ENCODE measurements at places on chromosomes 3 and 15.

DNA sequence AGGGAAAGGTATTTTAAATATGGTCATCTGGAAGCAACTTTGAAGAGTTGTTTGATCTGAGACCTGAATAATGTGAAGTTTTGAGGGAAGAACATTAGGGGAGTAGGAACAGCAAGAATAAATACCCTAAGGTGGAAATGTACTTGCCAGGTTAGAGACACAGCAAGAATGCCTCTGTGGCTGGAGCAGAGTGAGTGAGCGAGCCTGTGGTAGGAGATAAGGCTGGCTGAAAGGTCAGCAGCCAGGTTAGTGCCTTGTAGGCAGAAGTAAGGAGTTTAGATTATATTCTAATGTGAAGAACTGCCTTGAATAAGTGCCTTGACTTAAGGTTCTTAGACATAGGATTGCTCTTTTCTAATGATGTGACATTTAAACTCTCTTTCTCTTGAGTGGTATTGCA, 18.3 kb downstream of the LRRC49 start:
- no peak for DNase-seq

DNA sequence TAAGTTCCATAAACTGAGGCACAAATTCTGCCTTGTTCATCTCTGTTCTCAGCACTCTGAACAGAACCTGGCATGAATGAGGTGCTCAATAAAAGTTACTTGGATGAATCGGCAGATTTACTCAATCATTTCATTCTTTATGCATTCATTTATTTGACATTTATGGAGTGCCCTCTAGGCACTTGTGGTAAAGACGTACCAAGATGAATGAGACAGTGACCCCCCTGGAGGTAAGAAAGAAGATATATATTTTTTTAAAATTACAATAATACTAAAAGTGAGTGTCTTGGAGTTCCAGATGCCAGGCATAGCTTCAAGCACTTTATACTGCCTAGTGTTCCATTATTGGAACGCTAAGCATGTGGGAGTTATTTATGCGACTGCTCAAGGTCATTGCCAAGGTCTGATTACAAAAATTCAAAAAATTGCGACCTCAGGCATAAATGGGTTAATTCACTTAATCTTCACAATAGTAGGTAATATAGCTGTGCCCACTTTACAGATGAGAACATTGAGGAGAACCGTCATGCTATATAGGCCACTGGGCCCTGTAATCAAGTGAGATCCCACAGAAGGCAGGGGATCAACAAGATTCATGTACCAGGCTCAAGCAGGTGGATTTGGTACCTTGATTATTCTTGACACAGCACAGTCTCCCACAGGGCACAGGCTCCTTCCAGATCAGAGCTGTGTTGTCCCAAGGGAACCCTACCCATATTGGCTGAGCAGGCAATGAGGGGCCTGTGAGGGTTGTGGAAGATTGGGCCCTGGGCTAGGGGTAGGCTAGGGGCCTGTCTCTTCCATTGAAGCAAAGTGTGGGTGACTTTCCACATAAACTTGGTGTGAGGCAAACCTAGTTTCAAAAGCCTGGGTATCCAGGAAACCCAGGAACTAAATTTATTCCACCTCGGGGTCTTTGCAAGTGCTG, 10.7 kb downstream of the XIRP1 start:
- DNase-seq: no peak

- no peak for DNase-seq
These were observed 21.2 kb downstream of the STARD5 start for GRCh38 chr15:81302701-81303109.

- no peak for DNase-seq
These were observed 45.2 kb downstream of the GASK1A start for GRCh38 chr3:43024181-43024885.

GRCh38 chr3:98799479-98799878, 36.3 kb downstream of the ST3GAL6 start:
- no peak for DNase-seq

GRCh38 chr15:39581793-39582285, 960 bp downstream of the THBS1 start:
- no peak for DNase-seq

DNA sequence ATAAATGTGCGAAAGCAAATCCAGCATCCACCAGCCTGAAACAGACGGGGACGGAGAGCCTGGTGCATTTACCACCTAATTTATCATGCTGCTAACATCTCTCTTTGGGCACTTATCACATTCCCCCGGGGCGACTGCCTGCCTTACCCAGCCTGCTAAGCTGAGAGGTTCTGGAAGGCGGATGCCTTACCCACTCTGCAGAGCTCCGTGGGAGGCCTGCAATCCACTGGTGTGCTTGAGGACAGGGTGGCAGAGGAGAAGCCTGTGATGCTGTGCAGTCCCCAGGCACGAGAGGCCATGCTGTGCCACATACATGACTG, 25.5 kb downstream of the MGLL start:
- DNase-seq: no peak

DNA sequence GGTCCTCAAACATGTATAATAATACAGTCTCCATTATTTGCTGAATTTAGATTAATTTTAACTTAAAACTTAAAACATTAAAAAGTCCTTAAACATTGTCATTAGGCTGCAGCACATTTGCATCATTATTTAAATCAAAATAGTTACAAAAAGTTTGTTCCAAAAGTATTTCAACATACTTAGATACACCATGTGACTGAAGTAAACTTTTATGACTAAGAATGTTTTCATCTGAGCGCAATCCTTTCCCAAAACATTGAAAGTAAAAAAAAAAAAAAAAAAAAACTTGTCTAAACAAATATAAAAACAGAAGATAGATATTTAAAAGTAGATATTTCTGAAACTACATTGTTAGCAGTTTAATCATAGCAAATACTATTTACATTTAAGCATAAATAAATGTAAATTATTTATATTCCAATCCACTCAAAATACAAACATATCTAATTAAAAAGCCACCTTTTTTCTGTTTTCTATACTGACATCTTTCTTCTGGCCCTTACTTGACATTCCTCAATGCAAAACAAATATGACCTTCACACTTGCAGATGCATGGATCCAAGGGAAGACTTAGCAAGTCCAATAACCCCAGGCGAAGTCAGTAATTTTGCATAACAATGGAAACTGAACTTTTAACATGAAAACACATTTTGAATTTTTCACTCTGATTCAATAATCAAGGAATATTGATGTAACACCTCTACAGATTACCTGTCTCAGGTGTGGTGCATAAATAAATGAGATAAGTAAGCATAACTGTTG, 10.3 kb downstream of the FAM227B start:
- DNase-seq: no peak

- DNase-seq: no peak
These were observed 50.3 kb downstream of the SYNPR start for GRCh38 chr3:63328365-63328764.

GRCh38 chr3:32571192-32571485, 481 bp upstream of the DYNC1LI1 start:
- no peak for DNase-seq

GRCh38 chr3:36988356-36988755, 4.6 kb downstream of the EPM2AIP1 start:
- no peak for DNase-seq

GRCh38 chr15:93583968-93584367, 495.0 kb upstream of the RGMA start:
- DNase-seq: no peak

- no peak for DNase-seq
These were observed 2.7 kb downstream of the MECOM start for GRCh38 chr3:169660709-169661360.

DNA sequence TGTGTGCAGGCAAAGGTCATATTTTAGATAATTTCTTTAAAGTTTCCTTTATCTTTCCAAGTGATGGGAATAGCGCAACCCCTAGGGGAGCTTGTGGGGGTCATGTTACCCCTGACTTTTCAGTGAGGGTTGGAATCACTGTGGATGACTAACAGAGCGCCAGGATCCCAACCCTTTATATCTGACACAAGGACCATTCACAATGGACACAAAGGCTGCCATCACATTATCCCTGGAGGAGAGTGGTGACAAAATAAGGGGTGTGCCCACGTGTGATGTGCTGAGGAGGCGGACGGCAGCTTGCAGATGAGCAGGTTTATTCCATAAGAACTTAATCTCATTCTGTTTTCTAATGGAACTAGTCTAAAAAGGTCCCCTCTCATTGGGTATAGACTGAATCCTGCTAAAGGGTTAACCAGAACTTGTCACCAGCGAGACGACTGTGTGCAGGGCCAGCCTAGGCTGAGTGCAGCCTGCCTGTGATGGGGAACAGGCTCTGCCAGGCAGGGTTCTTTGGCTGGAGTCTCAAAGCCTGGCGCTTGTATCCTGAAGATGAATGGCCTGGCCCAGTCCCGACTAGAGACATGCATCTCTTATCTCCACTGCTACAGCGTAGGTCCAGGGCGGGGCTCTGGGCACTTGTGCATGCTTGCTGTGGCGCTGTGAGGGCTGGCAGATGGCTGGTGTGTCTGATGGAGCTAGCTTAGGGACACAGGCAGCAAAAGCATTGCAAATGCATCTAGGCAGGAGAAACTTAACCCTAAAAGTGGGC, 50.2 kb downstream of the CHDH start:
- peak; percentile 54 for DNase-seq

GRCh38 chr3:72041511-72041910, 256.6 kb upstream of the PROK2 start:
- peak; percentile 76 for DNase-seq

DNA sequence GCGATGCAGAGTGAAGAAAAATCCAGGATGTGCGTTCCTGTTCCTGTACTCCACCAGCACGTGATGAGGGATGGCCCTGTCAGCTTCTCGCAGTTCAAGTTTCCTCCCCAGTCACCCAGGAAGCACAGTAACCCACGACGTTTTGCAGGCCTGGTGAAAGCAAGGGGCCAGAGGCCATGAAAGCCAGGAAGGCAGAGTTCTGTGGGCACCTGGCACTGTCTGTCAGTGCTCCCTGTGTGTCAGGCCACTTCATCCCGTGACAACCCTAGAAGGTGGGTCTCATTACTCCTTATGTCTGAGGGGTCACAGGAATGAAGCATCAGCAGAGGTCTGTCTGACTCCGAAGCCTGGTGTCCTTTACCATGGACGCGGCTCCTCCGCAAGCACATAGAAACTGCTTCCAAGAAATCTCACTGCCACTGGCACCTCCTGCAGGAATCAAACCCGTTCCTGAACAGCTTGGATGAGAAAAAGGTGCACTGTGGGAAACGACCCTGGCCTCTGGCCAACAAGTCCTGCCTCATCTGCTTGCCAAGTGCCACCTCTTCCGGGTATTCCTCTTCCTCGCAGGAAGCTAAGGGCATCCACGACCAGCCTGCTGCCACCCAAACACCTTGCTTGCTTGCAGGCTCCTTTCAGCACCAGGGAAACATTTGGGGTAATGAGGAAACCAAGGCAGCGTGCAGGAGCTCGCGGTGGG, 14.6 kb downstream of the RAB43 start:
- DNase-seq: no peak
